Gastrocnemius medialis (tissue), 4 donors: ENCODE measurements at places on chromosomes 12 and 14. TPM values are rescaled to one million over a fixed set of nuclear protein-coding genes. Genes with fewer than 3 reads are reported as not detected.

DNA sequence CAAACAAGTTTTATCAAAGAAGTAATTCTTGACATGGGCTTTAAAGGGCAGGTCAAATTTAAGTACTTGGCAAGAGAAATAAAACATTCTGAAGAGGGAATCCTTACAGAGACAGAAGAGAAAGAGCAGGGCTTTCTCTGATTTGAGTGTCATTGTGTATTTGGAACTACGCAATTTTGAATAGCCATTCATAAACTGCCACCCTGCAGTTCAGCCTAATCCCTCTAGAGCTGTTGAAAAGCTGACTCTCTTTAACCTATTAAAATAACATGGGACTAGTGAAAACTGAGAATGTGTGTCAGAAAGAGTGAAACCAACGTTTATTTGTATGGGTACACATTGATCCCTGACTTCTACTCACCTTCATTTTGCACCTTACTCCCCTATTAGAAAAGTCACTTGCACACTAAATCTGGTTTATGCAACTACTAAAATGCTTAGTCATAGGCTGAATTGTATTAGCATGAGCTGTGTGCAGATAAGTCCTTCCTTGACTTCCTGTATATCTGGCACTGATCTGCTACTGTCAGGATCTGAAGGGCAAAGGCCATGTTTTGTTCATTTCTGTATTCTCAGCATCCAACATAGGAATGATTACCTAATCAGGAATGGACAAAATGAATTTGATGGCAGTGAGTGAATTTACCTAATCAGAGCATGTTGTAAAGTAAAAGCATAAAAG is 458.9 kb downstream of the NOVA1 start:
- H3K36me3 ChIP-seq, result no peaks in the 10 kb centered on the region
- no peaks in the 10 kb centered on the region for H3K27me3 ChIP-seq
- H3K4me3 ChIP-seq, result no peak overlapping the region
- DNase-seq, result no peak
- H3K4me1 ChIP-seq, result no peaks in the 10 kb centered on the region

DNA sequence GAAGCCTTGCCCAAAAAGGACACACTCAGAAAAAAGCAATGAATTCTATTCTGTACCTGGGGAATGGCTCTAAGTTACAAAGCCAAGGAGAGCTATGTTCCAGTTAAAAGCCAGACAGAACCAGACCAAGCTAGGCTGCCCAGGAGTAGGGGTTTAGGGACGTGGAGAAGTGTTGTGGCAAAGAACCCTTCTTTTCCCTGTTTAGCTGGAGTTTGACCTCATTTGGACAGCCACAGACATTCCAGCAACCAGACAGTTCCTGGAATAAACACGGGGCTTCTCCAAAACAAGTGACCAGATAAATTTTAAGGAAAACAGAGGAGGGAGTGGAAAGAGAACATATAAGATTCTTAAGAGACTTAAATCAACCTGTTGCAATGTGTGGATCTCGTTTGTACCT is 62.3 kb downstream of the GCH1 start:
- H3K27me3 ChIP-seq, result no peaks in the 10 kb centered on the region
- no peaks in the 10 kb centered on the region for H3K4me1 ChIP-seq
- peak; percentile 17 for DNase-seq
- peak overlapping the region; percentile 33 for H3K27ac ChIP-seq

DNA sequence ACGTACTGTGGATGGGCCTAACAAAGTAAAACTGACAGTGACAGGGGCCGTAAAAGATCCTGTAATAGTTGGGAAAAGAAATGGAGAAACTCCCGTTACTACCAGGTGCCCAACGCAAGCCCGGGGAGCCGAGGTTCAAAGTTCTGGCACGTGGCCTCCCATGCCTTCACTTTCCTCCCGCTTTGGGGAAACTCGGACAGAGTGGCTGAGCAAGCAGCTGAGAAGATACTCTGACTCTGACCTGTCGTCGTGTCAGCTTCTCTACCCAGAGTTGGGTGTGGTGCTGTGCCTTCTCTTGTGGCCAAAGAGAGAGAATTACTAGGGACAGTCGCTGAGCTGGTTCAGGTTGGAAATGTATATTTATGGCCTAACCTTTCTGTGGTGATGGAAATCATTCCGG is 1.7 kb downstream of the B4GALNT3 start:
- no peaks in the 10 kb centered on the region for H3K36me3 ChIP-seq
- H3K27ac ChIP-seq, result no peak overlapping the region
- no peak for DNase-seq
- no peaks in the 10 kb centered on the region for H3K27me3 ChIP-seq

Gene RPS6KL1
- 17.9 TPM for total RNA-seq

GRCh38 chr12:53750812-53751335 is 905 bp downstream of the CISTR start:
- DNase-seq, result no peak
- no peaks in the 10 kb centered on the region for H3K36me3 ChIP-seq
- H3K4me3 ChIP-seq, result peak overlapping the region; percentile 64
- peaks cover 17% of the 10 kb centered on the region for H3K27me3 ChIP-seq
- H3K4me1 ChIP-seq, result no peaks in the 10 kb centered on the region

GRCh38 chr12:38350342-38351174 is 34.0 kb downstream of the ALG10B start:
- H3K27ac ChIP-seq, result no peak overlapping the region
- no peak for DNase-seq
- H3K27me3 ChIP-seq, result no peaks in the 10 kb centered on the region
- no peaks in the 10 kb centered on the region for H3K4me1 ChIP-seq
- H3K36me3 ChIP-seq, result no peaks in the 10 kb centered on the region
- H3K4me3 ChIP-seq, result no peak overlapping the region

Gene DLGAP5
- total RNA-seq, result not detected
